Pons (tissue), 1 donor: ENCODE measurements at places on chromosomes 5 and 9.
A peak's percentile ranks its signal among the peaks of the same experiment; 100 is the strongest.

- DNase-seq, result no peak
These were observed 719.3 kb upstream of the ZNF608 start for GRCh38 chr5:125465703-125466102.

- DNase-seq, result no peak
These were observed 191.3 kb upstream of the NREP start for GRCh38 chr5:111948092-111948841.

- no peak for DNase-seq
These were observed 28.5 kb downstream of the AMBP start for GRCh38 chr9:114049441-114050225.

GRCh38 chr5:141849415-141850243 lies 28.6 kb downstream of the PCDH1 start:
- DNase-seq, result peak; percentile 88

- DNase-seq, result no peak
These were observed 1231.1 kb upstream of the NUDT12 start for GRCh38 chr5:104793755-104794080.

DNA sequence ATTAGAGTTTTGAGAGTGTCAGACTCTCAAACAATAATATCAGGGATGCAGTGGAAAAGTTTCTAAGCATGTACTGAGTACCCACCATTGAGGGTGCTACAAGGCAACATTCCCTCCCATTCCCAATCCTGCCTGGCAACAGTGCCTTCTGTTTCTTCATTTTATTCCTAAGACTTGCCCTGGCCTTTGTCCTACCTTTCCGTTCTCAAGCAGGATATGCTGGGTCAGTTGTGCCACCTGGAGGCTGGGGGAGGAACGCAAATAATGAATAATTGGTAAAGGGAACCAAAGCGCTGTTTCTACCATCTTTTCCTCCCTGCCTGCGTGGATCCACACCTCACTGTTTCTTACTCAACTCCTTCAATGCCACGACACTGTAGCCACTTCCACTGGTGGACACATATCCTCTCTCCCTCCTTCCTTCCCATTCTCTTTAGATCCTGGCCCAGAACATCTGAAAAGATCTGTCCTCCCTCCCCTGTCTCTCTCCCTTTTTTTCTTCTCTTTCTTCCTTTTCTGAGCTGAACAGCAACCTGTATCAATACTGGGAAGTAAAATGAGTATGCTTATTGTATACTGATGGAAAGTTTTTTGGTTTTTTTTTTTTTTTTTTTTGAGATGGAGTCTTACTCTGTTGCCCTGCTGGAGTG lies 149.5 kb downstream of the C9orf152 start:
- DNase-seq, result peak; percentile 52

DNA sequence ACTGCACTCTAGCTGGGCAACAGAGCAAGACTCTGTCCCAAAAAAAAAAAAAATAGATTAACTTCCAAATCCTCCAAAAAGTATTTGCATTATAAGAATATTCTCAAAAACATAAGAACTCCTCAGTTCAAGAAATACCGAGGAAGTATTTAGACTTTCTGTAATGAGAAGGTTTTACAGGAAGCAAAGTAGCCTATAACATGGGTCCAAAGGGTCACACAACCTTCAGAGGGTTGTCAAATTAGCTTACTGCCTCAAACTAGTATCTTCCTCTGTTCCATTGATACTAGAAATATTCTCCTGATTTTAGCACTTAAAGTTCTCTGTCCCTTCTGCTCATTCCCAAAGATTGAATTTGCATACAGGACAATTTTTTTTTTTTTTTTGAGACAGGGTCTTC lies 121.9 kb downstream of the INVS start:
- DNase-seq, result no peak

- no peak for DNase-seq
These were observed 69.0 kb downstream of the ADAMTSL1 start for GRCh38 chr9:18542837-18543405.

GRCh38 chr9:133731876-133732638 lies 6.1 kb downstream of the SARDH start:
- peak; percentile 39 for DNase-seq

DNA sequence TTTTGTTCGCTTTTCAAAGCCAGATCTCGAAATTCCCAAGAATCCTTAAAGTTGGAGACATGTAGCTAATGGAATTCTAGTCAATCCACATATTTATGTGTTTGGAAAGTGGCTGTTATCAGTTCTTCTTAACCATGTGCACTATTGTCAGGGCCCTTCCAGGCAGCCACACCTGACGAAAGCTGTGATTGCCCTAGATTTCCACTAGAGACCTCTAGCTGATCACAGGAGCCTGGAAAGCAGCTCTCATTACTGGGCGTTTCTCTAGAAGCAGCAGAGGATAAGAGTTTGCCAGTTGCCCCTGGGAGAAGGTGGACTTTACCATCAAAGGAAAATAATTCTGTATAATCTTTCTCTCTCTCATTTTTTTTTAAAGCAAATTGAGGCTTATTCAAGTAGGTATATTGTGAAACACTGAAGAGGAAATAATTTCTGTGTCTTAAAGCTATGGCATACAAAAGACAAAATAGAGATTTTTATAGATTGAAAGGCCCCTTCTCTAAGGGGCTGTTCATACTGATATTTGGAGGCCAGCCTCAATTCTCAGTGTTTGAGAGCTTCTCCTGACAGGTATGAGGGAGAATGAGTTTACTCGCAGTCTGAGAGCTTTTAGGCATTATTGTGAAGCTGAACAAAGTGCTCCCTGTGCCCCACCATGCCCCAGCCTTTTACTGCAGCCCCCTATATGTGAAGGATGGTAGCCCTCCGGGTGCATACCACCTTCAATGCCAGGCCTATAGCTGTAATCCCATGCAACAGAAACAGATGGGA lies 405.4 kb upstream of the ACTBL2 start:
- peak; percentile 54 for DNase-seq
